Stimulated activated CD4-positive, alpha-beta T cell treated with anti-CD3 and anti-CD28 coated beads, TNF-alpha, amount 100 ng/mL, for 4 hours (primary cell): ENCODE measurements at places on chromosomes 2 and 18.

GRCh38 chr18:75341267-75341666 is 86.2 kb downstream of the SMIM21 start:
- DNase-seq: no peak

DNA sequence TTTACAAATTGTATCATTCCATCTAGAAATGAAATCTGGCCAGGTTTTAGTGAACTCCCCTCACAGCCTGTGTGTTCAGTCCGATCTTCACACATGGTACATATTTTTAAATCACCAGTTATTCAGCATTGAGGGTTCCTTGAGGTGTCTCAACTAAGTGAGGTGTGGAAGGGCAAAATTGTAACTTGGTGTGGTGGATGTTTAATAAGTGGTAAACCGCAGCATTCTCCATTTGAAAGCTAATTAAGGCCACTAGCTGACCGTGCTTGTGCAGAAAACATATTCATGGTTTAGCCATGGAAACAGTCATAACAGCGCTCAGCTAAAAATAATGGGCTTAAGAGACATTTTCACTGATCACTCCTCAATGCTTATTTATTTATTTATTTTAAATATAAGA is 786.2 kb upstream of the FANCL start:
- no peak for DNase-seq

GRCh38 chr2:178805457-178805856 is 1.8 kb downstream of the TTN start:
- no peak for DNase-seq

DNA sequence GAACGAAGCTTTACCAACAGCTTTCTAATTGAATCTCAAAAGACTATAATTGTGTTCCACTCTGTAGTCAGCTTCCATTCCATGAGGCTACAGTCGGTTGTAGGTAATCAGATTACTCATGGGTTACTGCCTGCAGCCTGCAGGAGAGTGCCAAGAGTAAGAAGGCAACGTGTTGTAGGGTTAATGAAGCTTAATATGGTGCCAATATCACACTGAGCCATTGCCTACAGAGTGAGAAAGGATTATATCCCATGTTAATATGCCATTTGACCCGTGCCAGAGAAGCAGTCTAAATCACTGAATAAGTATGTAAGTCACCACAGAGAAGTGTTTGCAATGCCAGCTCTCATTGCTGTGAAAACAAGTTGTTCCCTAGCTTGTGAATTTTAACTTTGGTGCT is 734.5 kb upstream of the ACVR2A start:
- no peak for DNase-seq

DNA sequence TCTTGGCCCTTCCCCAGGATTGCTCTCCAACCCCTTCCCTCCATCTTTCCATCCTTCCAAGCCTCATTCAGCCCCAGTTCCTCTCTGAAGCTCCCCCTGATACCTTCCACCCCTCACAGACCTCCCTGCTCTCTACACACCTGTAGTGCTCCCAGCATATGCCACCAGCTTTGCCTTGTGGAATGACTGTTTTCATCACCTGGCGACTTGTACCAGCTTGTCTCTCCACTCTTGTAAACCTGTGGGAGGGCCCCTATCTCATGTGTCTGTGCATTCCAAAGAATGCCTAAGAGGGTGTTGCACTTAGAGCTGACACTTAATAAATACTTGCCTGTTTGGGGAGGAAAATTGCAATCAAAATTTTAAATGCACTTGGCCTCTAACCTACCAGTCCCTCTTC is 198.7 kb downstream of the BCL11A start:
- DNase-seq: no peak

- DNase-seq: no peak
These were observed 46.7 kb upstream of the ITGA6 start for GRCh38 chr2:172380436-172381274.

- no peak for DNase-seq
These were observed 36.2 kb downstream of the EIF2AK3 start for GRCh38 chr2:88590998-88591613.

GRCh38 chr2:62370321-62371250 is 135.4 kb downstream of the TMEM17 start:
- no peak for DNase-seq

DNA sequence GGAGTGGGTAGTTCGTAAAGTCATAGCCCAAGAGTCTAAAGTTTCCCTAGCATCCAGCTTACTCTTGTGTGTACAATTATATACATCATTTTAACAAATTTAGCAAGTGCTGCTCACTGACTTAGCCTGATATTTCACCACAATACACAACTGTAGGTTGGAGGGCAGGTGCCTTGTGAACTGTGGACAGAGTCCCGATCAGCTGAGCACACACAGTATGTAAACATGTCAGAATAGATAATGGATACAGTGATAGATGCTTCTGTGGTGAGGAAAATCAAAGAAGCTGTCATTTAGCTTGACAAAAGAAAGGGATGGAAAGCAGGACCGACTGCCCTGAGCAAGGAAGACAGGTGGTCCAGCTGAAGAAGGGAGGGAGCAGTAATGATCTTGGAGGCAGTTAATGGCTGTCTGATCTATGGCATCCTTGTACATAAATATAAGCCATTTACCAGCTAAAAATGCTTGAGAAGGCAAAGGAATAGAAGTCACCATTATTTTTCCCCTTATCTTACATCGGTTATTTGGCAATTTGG is 372.8 kb upstream of the UBE2E3 start:
- DNase-seq: no peak

DNA sequence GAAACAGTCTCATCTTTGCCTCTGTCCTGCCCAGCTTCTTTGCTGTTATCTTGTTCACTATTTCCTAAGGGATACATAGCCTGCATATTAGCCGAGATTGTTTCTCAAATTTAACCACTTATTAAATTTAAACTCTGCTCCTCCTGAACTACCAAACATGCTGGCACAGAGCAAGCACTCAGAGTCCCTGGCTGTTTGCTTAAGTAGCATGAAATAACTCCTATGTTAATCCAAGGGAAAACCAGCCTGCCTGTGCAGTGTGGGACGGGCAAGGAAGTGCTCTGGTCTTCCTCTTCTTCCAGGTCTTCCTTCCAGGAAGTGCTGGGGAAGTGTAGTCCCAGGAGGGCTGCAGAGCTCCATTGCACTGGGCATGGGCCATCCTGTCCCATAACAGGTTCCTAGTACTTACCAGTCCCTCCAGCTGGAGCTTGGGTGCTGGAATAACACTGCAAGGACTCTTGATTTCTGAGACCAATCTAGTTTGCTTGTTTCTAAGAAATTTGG is 95.9 kb upstream of the IL1R2 start:
- DNase-seq: no peak

- DNase-seq: no peak
These were observed 85.5 kb downstream of the AGPS start for GRCh38 chr2:177478029-177478428.

GRCh38 chr2:190469771-190470170 is 61.6 kb downstream of the MFSD6 start:
- DNase-seq: no peak

GRCh38 chr2:210536973-210537650 is 19.3 kb upstream of the CPS1 start:
- DNase-seq: no peak

GRCh38 chr2:18413676-18414396 is 146.6 kb downstream of the RDH14 start:
- no peak for DNase-seq

DNA sequence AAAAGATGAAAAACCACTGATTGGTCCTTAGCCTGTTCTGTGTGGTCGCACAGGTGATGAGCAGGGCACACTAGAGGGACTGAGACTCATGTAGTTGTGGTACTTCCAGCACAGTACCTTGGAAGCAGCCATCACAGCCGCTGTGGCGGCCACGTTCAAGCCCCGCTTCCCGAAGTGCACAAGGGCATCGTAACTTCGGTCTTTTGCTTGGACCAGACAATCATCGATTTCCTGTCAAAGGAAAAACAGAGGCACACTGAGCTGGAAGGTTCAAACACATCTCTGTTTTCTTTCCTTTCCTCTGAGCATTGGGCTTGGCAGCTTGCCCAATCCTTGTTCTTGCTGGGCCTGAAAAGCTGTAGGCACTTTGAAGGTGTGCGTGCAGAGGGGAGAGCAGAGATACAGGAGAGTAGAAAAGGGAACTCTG is 52.6 kb downstream of the MRPL35 start:
- DNase-seq: no peak

DNA sequence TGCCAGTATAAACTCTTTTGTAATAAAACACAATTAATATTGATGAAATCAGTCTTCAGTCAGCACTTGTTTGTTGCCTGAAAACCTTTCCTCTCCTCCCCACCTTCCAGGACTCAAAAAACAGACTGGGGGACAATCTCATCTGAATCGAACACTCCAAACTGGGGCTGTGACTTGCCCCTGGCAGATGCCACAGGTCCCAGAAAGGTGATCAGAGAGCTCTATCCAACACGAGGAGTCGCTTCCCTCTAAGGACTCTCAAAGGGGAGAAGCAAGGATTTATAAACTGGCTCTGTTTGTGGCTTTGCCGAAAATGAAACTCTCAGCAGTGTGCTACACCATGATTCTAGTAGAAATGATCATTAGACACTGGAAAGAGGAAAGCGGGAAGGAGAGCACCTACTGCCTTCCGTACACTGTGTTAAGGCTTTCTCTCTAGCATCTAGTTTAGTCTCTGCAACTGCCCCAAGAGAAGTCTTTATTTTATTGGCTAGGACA is 199.2 kb downstream of the TGIF1 start:
- DNase-seq: no peak

GRCh38 chr2:215505044-215505786 is 69.3 kb upstream of the FN1 start:
- no peak for DNase-seq

DNA sequence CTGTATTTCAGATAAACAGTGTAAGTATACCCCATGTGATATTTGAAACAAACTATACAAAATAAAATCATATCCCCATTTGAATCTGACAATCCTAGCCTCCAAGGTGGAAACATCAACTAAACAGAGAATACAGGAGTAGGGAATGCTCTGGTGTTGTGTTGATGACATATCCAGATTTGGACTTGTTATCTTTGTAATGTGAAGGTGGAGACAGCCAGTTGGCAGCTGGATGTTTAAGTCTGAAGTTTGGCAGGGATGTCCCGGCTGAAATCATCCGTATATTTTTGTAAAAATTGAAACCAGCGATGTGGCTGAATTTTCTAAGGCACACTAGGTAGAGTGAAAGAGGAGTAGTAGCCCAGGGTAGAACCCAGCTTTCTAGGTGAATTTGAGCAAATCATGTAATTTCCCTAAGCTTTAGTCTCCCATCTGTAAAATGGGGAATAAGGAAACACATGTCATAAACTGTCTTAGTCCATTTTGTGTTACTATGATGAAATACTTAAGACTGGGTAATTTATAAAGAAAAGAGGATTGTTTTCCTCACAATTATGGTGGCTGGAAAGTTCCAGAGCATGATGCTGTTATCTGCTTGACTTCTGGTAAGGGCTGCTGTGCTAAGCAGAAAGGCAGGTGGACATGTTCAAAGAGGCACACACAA is 246.6 kb upstream of the APCDD1 start:
- no peak for DNase-seq

DNA sequence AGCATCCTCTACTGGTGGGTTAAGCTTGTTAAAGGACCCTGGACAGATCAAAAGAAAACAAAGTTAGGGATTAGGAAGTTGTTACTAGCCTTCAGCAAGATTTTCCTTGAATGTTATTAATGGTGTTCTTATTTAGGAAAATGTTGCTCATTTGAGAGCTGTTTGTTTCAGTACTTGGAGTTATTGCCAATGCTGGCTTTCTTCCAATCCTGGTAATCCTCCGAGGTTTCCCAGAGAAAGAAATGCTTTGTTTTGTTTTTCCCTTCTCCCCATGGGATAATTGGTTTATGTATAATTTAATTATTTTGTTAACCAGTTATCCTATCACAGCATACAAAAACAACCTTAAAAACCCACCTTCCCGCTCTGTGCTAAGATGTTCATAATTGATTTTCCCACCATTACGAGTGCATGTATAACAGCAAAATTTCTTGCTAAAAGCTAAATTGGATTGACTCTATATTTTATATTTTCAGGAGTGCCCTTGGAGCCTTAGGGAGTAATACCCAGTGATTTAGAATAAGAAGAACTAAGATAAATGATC is 79.8 kb downstream of the MGAT5 start:
- no peak for DNase-seq

DNA sequence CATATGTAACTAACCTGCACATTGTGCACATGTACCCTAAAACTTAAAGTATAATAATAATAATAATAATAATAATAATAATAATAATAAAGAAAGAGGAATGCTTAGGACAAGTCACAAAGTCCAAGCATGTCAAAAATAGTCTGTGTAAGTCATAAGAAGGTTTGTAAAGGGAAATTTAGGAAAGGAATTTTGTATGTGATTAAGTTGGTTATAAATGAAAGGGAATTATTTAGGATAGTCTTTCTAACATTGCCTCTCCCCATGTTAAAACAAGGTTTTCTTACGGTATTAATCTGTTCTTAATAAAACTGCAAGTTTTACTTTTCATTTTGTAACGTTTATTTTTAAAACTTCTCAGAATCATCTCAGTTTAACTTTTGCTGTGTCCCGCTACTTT is 62.8 kb downstream of the SESTD1 start:
- DNase-seq: no peak

DNA sequence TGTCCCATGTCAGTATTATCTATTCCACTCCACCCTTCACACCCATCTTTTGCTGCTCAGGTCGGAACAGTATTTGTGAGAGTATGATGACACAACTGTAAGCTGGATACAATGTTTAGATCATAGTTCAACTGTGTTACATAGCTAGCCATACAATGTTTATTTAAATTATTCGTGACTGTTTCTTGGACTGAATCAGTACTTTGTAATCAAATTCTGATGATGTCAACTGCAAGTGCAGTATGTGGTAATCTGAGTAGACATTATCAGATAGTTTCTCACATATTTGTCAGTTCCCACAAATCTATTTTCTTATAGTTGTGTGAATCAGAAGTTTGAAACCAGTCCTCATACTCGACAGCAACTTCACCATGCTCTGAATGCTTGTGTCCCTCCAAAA is 177.6 kb downstream of the ZNF407 start:
- DNase-seq: no peak

DNA sequence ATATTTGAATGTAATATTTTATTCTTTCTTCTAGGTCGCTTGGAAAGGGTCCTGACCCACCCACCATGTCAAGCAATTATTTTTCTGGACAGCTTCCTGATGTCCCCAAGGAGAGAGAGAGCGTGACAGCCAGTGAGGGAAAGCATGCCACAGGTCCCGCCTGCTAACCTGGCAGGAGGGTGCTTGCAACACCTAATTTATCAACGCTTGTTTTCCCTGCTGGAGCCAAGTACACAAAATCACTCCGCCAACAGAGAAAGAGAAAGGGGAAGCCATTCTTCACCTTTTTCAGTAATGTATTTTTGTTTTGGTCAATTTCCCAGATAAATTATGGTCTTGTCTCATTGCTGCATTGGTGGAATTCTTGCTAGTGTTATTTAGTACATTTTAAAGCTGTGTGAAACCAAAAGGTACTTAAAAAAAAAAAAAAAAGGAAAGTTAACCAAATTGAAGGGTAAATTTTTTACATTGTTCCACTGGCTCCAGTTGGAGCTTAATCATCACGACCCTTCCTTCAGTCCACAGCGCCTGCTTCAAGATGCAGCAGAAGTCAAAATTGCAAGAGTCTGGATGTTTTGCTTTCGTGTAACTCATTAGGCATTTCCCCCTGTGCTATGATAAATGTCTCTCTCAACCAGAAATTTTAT is 88.5 kb upstream of the COPS8 start:
- no peak for DNase-seq
